SK-MEL-5 (cell line): ENCODE measurements at places on chromosomes 3 and 15. TPM values are rescaled to one million over a fixed set of nuclear protein-coding genes. Genes with fewer than 3 reads are reported as not detected.

CCDC174 gene
- 20.0 and 21.7 TPM in 2 replicates for total RNA-seq

DNA sequence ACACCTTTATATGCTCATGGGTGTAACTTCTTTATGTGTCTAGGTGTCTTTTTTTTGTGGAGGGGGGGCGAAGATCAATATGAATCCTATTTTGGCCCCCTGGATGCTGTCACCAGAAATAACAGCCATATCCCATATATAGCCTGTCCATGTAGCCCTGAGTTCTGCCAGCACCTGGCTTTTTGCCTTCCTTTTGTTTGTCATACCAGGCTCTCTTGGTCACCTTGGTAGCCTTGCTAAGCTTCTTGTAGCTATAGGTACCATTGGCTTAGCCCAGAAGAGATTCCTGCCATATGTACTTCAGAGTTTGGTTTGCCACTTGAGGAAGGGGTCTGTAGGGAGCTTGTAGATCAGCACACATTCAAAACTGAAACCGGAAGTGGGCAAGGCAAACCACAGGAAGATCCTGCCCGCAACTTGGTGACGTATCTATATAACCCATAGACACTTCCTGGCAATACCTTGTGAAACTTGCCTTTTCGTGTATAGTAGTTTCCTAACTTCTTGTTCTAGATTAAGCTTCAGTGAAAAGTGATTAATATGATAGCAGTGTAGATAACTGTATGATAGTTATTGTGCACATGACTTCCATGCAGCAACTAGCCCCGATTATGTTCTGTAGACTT lies 11.9 kb downstream of the RASA2 start:
- DNase-seq: peak; percentile 6

ATP8B4 gene
- 1.2 and 2.0 TPM in 2 replicates for total RNA-seq

DNA sequence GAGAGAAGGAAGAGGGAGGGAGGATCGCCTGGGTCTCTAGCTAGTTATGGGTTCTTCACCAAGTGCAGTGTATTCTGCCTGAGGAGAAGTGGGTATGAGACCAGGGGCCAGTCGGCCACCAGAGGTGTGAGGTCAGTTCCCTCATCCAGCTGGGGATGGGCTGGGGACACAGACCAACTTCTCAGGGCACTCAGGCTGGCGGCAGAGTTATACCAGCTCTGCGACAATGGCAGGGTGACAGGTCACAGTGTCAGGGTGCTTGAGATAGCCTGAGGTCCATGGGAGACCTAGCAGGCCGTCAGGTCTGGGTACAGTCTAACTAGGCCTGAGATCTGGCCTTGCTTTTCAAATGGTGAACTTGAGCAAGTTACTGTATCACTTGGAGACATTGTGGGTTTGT lies 31.4 kb upstream of the PLXNA1 start:
- DNase-seq: no peak

CFAP91 gene
- total RNA-seq: not detected in 2 replicates

DNA sequence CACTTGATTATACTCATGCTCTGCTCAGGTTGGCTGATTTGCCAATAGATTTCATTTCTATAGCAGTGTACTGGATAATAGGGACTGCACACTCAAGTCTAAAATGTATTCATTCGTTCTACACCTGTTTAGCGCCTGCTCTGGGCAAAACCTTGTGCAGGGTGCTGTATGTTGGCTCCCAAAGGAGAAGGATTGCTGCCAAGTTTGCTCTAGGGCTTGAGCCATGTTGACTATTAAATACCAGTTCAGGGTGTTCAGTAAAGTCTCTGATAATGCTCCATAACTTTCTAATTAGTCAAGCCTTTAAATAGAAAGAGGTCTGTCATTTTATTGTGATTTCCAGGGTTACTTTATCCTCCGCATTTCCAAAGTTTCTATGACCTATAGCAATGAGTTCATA lies 470.2 kb downstream of the MAGI1 start:
- DNase-seq: no peak

SERINC4 gene
- not detected in 2 replicates for total RNA-seq

- no peak for DNase-seq
Measured at GRCh38 chr3:62414786-62415185, 41.4 kb upstream of the FEZF2 start.

GRCh38 chr15:74179983-74180880 lies 6.7 kb downstream of the ISLR start:
- no peak for DNase-seq

- DNase-seq: no peak
Measured at GRCh38 chr15:70633103-70633831, 130.1 kb downstream of the UACA start.

TJP1 gene
- total RNA-seq: 19.5 and 21.7 TPM in 2 replicates

DNA sequence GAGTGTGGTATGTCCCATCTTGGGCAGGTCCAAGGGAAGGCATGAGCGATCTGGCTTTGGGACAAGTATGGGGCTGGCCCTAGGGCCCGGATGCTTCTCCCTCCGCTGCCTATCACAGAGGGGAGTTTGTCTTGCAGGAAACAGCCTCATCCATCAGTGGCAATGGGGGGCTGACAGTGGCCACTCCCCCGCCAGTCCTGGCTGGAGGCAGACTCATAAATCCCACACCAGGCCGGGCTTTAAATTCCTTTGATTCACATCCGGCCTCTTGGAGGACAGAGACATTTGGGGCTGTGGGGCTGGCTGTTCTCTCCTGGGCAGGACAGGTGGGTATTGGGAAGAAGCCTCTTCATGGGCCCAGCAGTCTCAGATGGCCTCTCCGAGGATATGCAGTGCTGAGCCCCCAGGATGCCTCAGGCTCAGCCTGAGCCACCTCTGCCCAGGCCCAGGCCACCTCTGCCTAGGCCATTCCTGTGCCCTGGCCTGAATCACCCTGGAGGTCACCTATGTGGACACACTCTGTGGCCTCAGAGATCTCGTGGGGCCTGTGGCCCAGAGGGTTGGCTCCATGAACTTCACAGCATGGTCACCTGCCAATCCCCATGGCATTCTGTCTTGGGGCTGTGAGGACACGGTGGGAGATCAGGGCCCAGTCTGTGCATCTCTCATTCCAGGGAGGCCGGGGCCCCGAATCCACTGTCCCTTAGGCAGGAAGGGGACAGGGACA lies 84.2 kb upstream of the GOLGA6L4 start:
- no peak for DNase-seq

DNA sequence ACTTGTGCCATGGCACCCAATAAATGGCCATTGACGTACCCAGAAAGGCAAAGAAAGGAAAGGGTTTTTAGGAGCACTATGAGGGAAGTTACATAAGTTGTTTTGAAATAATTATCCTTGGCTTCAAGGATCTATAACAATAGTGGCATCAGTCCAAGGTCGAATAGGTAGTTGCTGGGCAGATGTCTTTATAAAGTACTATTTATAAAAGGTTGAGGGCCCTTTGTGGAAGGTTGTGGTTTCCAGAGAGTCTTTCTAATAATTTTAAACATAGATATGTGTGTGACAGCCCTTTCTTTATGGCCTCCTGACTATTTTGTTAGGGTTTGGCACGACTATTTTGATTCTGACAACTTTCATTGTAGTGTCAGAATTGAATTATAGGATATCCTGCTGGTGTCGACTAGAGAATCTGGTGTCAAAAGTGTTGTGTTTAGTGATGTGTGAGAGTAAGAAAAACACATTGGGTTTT lies 260.5 kb downstream of the PYDC2 start:
- DNase-seq: no peak

EBLN2 gene
- total RNA-seq: 2.1 and 3.2 TPM in 2 replicates

ARGFX gene
- total RNA-seq: not detected in 2 replicates

DNA sequence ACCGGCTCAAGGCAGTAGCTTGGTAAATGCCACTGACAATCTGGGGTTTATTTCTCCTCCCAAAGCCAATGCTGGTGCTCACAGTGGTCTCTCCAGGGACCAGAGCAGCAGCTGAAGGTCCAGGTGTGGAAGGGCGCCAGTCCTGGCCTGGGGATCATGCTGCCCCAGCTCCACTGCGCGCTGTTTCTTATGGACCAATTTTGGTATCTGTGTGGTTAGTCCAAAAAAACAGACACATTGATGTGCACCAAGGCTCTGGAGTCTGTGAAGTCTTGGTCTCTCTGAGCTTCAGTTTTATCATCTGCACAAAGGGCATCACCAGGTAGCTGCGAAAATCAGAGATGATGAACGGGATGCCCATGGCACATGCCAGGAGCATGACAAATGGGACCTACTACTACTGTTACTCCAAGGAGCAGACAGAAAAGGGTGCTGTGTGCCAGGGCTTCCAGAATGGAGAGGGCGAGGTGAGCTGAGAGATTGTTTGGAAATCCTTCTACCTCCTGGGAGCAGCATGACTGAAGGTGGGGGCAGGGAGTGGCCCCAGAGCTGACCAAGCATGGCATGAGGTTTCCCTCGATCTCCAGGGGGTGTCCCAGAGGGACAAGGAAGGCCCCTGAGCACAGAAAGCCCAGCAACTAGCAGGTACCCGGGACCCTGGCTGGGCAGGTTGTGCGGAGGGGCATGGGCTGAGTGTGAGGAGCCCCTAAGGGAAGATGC lies 134.3 kb upstream of the PRR20G start:
- no peak for DNase-seq

PRSS50 gene
- total RNA-seq: not detected in 2 replicates

GRCh38 chr15:78804391-78804792 lies 6.9 kb downstream of the ADAMTS7 start:
- DNase-seq: no peak

SCAMP5 gene
- total RNA-seq: 3.4 and 5.4 TPM in 2 replicates

DNA sequence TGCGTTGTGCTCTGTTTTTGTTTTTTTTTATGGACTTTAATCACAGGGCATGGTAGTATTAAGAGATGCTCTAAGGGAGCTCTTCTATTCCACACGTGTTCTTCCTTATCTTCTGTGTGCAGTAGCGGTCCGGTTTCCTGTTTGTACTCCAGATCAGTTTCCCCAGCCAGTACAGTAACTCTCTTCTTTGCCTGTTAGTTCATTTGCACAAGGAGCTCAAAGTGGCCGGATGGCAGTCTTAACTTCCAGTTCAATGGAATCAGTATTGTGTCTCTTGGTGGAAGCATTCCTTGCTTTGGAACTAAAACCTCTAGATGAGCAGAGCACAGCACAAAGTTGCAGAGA lies 122.0 kb downstream of the KLF13 start:
- DNase-seq: no peak

DNA sequence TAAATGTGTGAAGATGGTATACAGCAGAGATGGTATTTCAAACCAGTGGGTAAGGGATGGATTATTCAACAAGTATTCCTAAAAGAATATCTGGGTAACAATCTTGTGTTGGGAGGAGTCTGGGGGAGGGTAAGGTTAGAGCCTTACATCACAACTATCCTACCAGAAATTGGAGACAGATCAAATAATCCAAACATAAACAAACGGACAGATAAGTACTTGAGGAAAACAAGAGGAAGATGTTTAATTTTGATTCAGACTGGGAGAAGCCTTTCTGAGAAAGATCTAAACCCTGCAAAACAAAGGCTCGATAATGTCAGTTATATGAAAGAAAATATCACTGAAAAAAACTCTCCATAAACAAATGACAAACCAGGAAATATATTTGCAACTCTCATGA lies 77.9 kb downstream of the SLC9A9 start:
- DNase-seq: no peak

DNA sequence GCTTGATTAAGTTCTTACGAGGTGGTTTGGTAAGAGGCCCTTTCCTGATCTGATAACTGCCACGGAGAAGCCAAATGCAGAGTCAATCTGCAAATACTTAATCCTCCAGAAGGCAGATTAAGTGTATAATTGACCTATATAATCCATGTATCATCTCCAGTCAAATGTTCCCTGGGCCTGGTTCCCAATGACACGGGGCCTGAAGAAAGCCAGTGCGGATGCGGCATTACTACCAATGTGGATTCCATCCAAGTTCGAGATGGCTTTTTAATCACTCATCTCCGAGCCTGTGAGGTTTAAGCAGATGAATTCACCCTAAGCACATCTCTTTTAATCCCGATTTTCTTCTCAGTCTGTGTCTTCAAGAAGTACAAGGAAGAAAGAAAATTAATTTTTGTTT lies 60.0 kb upstream of the FEZF2 start:
- no peak for DNase-seq

- no peak for DNase-seq
Measured at GRCh38 chr15:77688693-77689092, 56.0 kb upstream of the LINGO1 start.

- peak; percentile 11 for DNase-seq
Measured at GRCh38 chr3:169146179-169146665, 517.3 kb downstream of the MECOM start.

GRCh38 chr15:67267440-67267839 lies 12.9 kb downstream of the IQCH start:
- no peak for DNase-seq

- DNase-seq: no peak
Measured at GRCh38 chr3:126356373-126357264, 589 bp downstream of the KLF15 start.

MLF1 gene
- 19.8 and 20.2 TPM in 2 replicates for total RNA-seq

RBPMS2 gene
- total RNA-seq: 1.1 and 1.4 TPM in 2 replicates

GRCh38 chr3:48762816-48763215 lies 45.8 kb upstream of the IP6K2 start:
- DNase-seq: no peak

DNA sequence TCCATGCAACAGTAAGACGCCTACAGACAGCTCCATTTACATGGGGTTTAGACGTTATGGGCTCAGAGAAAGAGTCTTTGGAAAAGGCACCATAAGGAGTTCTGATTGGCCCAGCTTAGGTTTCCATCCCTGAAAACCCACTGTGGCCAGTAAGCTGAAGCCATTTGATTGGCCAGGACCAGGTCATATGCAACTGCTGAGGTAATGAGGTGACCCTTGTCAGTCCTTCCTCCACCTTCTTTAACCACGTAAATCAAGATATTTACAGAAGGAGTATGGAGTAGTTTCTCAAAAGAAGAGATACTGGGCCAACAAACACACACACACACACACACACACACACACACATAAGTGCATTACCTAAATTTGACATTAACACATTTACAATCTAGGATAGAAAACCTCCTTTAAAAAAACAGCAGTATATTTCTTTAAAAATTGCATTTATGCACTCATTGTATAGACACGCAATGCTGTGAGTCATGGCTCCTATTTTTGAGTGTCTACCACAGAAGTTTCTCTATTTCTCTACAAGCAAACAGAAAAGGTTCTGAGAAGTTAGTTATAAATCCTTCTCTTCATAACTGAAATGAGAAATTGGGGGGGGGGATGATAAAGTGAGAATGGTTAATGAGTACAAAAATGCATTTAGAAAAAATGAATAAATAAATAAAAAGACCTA lies 16.3 kb upstream of the MB21D2 start:
- no peak for DNase-seq

DNA sequence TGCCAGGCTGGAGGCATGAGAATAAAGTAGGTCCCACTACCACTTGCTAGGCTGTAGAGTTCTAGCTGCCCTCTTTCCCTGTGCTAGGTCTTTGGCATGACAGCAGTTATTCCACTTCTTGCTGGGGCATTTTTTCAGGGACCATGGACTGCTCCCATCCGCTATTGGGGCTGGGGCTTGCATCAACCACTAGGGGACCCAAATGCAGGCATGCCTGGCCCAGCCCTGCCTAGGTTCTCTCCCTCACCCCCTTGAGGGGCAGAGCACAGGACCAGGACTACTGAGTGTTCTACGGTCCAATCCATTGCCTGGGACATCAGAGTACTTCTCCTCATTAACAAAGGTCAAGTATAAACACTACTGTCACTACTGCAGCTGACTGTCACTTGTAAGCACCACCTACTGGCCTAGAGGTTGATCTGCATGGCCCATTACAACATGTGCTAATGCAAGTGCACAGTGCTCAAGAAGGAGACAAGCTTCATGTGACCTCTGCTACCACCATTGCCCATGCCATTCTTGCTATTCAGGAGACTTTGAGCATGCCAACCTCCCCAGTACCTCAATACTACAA lies 270.5 kb downstream of the MBNL1 start:
- peak; percentile 42 for DNase-seq

RLBP1 gene
- total RNA-seq: 33.8 and 37.2 TPM in 2 replicates

GRCh38 chr3:6516694-6517093 lies 344.2 kb upstream of the GRM7 start:
- DNase-seq: no peak

SH2D7 gene
- total RNA-seq: not detected in 2 replicates
